Hypothalamus (tissue), 51 donors: ENCODE measurements at places on chromosomes 12 and 14.

GRCh38 chr12:48030173-48030650 lies 25.9 kb upstream of the COL2A1 start:
- DNase-seq: no peak

GRCh38 chr12:119989731-119990381 lies 820 bp downstream of the BICDL1 start:
- DNase-seq: peak; percentile 53

DNA sequence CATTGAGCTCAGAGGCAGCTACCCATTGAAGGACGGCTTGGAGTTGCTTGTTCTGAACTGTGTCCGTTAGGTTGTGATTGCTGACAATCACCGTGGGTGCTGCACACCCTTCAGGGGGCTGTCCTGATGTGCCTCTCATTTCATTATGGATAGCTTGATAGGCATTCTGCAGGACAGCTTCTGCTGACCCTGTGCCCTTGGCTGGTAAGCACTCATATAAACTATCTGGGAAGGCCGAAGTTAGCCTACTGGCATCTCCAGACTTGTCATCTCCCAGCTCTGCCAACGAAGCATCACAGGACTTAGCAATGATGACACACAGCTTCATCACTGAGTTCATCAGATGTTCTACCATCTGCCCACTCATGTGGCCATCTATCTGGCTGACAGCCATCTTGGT lies 22.3 kb downstream of the AKAP3 start:
- no peak for DNase-seq

GRCh38 chr12:115362339-115362976 lies 678.5 kb upstream of the TBX3 start:
- DNase-seq: no peak

DNA sequence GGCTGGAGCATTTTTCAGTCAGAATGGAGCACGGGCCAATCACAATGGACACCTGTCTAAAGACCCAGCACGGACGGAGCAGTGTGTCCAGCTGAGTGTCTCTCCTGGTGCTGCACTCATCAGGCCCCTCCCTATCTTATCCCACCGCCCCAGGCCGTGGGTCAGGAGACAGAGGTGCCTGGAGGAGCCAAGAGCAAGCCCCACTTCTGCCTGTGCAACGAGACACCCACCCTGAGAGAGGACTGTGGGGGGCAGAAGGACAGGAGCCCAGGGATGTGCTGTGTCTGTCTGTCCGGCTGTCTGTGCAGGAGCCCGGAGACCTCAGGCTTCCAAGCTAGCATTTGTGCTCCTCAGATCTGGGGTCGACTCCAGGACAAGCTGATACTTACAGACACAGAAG lies 69.6 kb upstream of the SFSWAP start:
- DNase-seq: no peak

DNA sequence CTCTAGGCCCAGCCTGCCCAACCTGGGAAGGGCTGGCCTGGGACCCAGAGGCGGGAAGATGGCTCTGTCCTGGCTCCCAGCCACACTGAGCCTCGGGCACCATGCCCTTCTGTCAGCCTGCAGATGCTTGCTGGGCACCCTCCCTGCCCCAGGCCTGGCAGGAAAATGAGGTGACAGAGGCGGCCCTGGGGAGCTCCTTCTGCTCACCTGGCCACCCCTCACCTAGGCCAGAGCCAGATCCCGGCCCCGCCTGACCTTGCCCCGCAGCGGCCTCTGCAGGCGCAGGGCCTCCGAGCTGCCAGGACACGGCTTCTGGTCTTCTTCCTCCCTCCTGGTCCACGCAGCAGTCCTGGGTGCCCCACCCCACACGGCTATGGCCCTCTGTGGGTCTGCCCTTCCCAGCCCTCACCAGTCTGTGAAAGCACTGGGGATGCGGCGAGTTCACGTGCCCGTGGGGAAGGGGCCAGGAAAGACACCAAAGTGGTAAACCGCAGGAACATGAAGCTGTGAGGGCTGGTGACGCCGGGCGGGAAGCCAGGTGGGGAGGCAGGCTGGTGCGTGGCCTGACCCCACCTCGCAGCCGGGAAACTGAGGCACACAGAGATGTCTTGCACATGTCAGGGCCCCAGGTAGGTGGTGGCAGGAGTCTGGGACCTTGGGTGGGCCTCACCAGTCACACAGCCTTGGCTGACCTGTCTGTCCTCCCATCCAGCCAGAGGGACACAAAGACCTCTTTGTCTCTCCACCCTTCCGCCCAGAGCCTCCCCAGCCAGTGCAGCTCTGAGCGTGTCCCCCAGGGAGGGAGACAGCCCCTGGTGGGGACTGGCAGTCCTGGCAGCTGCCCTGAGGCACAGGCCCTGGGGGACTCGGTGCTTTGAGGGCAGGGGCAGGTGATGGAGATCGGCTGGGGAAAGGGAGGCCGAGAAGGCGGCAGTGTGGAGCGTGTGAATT lies 12.8 kb downstream of the BAG5 start:
- peak; percentile 82 for DNase-seq

DNA sequence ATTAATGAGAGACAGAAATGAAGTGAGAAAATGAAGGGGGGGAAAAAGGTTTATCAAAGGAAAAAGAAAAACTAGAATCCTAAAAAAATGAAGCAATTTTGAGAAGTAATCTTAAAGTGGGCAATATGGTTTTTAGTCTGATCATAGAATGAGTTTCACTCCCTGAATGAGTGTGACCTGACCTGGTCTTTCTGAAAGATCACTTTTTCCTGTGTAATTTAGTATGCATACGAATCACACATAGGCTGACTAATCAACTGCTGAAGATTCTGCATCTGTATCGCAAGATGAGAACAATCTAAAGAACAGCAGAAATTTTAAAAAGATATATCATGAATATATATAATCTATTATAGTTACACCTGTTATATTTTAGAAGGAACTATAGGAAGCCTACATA lies 11.3 kb downstream of the GNPTAB start:
- DNase-seq: no peak

DNA sequence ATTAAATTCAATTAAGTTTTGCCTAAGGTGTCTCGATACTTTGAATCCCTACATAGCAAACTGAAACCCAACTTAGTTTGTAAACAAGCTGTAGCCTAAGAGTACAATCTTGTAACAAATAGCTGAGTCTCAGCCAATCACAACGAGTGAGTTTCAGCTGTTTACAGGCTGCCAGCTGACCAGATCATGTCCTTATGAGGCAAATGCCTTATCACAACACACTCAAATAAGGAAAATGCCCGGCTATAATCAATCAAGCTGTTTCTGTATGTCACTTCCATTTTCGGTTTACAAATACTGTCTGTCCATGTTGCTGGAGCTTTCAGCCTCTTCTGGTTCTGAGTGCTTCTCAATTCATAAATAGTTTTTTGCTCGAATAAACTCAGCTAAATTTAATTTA lies 943.8 kb downstream of the SLC16A7 start:
- no peak for DNase-seq

DNA sequence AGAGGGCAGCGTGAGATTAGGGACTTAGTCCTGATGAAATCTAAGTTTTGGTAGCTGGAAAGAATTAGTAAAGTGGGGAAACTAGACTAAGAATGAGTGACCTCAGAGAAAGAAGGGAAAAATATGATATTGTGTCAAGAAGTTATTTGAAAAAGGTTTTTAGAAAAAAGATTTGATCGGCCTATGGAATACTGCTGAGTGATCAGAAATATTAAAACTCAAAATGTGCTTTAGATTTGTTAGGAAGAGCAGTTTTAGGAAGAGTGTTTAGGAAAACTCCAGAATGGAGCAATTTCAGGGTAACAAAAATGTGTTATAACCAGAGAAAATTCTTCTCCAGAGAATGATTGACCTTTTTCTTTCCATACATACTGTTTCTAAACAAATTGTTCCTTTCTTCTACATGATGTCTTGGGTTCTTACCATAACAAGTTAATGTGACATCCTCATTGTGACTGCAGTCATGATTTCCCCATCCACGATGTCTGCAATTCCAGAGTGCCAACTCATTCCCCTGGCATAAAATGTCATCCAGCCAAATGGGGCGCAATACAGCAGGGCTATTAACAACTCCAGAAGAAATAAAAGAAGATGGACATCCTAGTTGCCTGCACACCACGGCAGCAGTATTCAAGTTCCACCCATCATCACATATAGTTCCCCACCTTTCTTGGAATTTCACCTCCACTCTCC lies 11.8 kb downstream of the CD163L1 start:
- no peak for DNase-seq

GRCh38 chr12:92765871-92766270 lies 63.1 kb downstream of the PLEKHG7 start:
- no peak for DNase-seq

DNA sequence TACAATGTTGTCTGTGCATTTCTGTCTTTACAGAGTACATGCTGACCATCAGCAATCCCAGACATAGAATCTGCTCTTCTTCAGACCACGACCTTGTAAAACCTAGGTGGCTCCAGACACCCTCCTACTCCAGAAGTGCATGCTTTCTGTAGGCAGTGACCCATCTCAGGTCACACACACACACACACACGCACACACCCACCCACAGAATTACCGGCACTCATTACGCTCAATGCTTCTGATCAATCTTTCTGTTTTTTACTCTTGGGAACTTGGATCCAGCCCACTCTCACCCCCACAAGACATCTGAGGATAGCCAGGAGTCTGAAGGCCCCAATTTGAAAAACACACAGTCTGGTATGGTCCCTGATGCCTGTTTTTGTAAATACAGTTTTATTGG lies 7.5 kb upstream of the TSPAN9 start:
- DNase-seq: no peak

- no peak for DNase-seq
Measured at GRCh38 chr12:67632005-67632404, 16.5 kb upstream of the DYRK2 start.

GRCh38 chr14:66405158-66405557 lies 81.0 kb upstream of the CCDC196 start:
- DNase-seq: no peak

- DNase-seq: no peak
Measured at GRCh38 chr12:15172060-15172822, 49.0 kb downstream of the RERG start.

DNA sequence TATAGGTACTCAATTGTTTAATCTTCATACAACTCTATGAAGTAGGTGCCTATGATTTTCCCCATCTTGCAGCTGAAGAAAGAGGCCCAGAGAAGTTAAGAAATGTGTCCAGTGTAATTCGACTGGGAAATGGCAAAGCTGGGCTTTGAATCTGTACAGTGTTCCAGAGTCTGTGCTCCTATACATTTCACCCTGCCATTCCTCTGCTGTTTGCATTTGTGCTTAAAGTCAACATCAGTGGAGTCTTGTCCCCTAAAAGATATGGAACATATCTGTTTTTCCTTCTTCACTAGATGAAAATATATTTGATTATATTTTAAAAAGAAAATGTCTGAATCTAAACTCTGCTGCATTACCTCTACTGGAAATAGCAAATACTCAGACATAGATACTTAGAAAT lies 88.6 kb downstream of the SEC23A start:
- DNase-seq: no peak

GRCh38 chr12:7117670-7118069 lies 8.7 kb upstream of the C1RL start:
- no peak for DNase-seq

GRCh38 chr14:66111891-66112290 lies 374.3 kb upstream of the CCDC196 start:
- DNase-seq: no peak

DNA sequence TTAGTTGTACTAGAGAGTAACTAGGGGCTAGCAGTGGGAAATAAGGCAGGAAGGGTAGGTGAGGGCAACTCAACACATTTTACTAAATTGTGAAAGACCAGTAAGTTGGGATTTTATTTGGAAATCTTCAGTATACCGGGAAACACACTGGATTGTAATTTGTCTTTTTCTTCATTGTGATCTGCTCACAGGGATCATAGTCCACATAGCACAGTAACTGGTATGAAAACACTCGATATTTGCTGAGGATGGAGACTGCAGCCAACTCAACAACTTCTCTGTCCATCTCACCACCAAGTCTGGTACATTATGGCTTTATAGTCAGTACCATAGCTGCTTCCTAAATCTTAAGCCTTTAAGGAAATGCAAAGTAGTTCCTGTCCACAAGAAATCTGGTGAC lies 2.5 kb downstream of the SLIRP start:
- no peak for DNase-seq

- no peak for DNase-seq
Measured at GRCh38 chr12:90129366-90130030, 420.9 kb upstream of the ATP2B1 start.

GRCh38 chr14:71620401-71620800 lies 311.8 kb upstream of the RGS6 start:
- no peak for DNase-seq

- no peak for DNase-seq
Measured at GRCh38 chr12:77152623-77153193, 87.3 kb upstream of the E2F7 start.

- no peak for DNase-seq
Measured at GRCh38 chr12:108099073-108099472, 30.0 kb upstream of the WSCD2 start.

- DNase-seq: no peak
Measured at GRCh38 chr12:2941524-2941923, 17.7 kb upstream of the TEAD4 start.

- DNase-seq: no peak
Measured at GRCh38 chr14:64806202-64806861, 73.4 kb downstream of the SPTB start.

DNA sequence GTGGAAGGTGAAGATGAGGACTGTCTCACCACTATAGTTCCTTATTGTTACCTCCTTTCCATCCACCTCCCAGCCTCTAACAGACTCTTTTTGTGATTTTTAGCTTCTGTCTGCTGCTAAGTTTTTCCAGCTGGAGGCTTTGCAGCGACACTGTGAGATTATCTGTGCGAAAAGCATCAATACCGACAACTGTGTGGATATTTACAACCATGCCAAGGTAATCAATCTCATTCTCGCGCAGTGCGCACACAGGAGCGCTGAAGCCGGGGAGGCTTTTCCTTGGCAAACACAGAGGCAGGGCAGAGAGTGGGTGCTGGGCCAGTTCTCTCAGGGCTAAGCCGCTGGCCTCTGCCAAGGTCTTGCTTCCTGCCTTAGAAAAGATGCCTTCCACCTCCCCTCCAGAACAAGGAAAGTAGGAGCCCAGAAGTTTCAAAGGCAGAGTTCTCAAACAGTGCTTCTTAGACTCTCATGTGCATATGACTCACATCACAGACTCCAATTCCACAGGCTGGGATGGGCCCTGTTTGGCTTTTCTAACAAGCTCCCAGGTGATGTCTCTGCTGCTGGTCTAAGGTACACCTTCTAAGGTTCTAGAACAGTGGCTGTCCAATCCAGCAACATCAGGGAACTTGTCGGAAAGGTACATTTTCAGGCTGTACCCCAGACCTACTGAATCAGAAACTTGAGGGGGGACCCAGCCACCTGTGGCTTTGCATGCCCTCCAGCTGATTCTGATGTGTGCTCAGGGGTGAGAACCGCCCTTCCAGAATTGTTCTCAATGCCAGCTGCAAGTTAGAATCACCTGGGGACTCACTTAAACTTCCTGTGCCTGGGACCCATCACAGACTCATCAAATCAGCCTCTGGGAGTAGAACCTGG lies 33.8 kb upstream of the PWP1 start:
- DNase-seq: no peak

DNA sequence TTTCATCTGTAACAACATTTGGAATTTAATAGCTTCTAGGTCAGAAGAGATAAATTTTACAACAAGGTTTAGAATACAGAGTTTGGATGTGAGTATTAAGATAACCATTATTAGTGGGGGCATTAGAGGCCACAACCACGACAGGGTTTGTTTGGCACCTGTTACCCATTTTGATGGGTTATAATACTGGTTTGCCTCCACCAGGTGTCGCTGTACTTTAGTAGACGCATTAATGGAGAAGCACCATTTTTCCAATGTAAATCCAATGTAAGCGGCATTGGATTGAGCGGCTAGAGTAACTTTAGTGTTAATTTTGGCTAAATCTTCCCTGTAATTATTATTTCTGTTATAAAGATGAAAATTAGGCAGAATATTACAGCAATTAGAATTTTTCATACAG lies 136.2 kb downstream of the SLCO1B3 start:
- DNase-seq: no peak

- DNase-seq: no peak
Measured at GRCh38 chr12:113268621-113269020, 47.4 kb downstream of the TPCN1 start.
